Activated CD8-positive, alpha-beta memory T cell treated with anti-CD3 and anti-CD28 coated beads for 4 hours (primary cell): ENCODE measurements at places on chromosomes 5 and 9.

DNA sequence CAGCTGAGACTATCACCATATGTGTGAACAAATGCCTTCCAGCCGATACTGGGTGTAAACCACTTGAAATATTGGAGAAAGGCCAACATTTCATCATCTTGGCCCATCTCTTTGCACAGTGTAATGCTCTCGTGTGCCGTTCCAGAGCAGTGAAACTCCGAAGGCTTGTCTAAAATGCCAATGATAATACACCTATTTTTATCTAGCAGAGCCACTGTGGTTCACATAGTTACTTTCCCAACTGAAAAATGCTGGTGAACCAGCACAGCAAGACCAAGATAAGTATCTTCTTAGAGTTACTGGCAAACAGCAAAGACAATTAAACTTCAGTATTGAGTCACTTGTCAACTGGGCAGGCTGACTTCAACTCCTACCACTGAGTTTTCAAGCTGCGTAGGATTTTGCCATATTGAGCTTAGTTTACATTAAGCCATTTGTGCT is 379.9 kb upstream of the ACTBL2 start:
- DNase-seq: no peak

- no peak for DNase-seq
Observed at GRCh38 chr5:178238711-178239592, 6.3 kb upstream of the PHYKPL start.

GRCh38 chr5:41817625-41818301 is 52.5 kb downstream of the OXCT1 start:
- no peak for DNase-seq

DNA sequence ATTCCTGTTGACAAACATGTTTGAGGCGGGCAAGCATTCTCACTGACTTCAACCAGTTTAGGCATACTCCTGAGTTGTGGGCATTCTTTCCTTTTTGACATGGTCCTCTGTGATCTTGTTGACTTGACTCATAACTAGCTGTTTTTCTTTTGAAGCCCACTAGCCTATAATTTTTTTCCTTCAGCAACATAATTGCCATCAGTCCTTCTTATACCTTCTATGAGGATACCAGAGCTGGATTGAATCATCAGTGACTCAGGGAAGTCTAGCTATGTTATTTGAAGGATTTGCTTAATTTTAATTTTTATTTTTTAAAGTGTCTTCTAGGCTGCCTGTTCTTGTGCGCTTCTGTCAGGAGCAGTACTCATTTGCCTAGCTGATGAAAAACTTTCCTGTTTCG is 259.5 kb downstream of the NR3C1 start:
- DNase-seq: no peak

- no peak for DNase-seq
Observed at GRCh38 chr5:41193456-41194205, 19.7 kb downstream of the C6 start.

DNA sequence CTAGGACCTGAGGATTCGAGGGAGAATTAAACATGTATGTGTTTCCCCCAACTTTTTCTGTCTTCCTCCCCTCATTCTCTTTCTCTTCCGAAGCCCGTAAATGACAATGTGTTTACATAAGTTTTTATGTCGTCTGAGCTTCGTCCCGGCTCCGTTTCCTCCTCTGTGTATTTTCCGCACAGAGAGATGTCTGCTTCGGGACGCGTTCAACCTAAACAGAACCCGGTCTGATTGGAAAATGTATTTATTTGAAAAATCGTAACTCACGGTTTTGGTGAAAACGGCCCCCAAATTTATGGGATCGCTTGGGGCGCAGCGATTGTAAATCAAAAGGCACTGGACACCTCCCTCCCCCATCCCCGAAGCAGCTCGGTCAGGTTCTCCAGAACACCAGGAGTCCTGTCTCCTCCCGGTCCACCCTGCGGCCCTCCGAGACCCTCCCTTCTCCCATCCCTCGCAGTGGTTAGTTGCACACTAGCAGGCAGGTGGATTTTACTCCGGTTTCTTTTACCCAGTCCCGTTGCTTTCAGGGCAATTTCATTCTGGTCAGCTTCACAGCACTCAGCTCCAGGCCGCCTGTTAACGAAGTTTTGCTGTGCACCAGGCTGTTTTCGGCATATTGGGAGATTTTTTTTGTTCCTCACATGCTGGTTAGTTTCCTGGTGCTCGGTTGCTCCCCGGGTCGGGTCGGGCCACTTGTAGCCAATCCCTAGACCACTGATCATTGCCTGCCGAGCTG is 5.8 kb upstream of the HAND1 start:
- no peak for DNase-seq

DNA sequence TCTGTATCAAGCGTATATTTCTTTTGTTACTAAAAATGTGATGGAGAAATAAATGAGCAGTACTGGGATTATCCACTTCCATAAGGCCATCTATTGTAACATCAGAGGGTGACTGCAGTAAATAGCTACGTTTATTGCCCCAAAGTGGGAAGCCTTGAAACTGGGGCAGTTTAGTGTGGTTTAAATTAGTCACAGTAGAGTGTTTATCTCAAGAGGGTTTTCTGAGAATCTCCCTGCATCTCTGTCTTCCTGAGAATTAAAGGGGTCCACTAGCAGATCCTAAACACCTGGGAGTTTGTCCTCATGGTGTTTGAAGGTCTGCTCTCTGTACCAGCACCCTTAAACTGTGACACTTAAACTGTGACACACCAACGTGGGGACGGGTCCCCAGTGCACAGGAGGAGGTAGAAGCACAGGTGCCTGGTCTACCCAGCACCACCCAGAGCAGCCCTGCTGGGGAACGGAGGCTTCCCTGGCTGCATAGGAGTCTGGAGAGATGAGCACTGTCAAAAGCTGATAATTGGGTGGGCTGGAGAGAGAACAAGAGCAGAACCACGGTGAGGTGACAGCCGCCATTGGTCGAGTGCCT is 25.2 kb downstream of the PRRC2B start:
- DNase-seq: no peak

- no peak for DNase-seq
Observed at GRCh38 chr9:93346231-93347112, 105.0 kb upstream of the FAM120A start.

- DNase-seq: no peak
Observed at GRCh38 chr5:50647726-50648125, 18.7 kb upstream of the PARP8 start.

GRCh38 chr9:113738496-113738892 is 137.6 kb upstream of the ZNF618 start:
- DNase-seq: no peak

- no peak for DNase-seq
Observed at GRCh38 chr9:76203373-76203772, 190.9 kb downstream of the RFK start.

DNA sequence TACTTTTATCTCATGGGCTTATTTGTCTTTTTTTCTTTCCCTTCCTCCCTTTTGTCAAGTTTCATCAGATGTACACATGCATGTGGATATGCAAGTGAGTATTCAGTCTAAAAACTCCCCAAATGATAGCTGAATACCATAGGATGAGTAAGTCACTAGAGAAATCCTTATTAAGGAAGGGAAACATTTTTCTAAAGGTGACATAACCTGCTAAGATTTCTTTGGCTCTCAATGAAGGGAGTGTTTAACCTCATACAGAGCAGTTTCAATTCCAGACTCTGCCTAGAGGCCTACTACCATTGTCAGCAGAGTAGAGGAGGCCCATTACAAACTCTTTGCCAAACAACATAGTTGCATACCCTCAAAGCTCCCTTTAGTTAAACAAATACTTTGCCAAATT is 192.4 kb downstream of the ARHGEF28 start:
- no peak for DNase-seq

DNA sequence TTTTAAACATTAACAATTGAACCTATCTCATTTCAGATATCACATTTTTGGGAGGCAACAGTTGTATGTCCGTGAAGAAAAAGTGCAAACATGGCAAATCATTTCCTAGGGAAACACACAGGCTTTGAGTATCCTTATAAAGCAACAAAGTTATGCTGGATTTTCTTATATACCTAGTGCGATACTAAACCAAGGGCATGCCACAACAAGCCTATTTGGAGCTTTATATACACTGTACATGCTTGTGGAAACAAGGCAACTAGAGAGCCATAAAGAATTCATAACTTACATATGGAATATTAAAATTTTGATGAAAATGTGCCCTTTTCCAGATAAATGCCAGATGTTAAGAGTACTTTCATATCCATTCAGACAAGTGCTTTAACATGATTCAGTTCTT is 191.4 kb downstream of the DCP2 start:
- no peak for DNase-seq

DNA sequence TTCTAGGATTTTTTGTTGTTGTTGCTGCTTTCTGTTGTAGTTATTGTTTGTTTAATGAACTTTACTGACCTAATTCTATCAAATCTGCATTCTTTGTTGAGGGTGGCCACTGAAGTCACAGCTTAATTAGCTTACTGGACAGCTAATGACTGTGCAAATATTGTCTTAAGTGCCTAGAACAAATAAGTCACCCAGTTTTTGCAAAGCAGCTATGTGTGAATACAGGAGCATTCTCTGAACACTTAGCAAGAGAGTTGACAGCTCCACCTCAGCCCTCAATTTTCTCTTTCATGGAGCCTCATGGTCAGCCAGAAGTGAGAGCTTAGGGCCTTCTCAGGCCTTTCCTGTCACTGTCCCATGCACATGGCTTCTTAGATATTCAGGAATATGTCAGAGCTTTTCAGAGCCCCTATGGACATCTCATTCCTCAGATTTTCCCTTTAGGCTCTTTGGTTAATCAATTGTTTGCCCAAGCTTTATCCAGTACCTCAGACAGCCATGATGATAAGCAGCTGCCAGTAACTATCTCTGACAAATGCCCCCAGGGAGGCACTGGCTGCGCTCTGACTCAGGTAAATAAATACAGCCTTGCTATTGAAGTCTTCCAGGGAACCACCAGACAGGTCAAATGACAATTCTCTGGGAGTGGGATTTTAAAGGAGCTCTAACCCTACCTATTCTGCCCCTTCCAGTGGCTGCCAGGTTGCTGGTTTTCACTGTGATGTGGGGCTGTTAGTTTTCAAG is 241.4 kb upstream of the IL12B start:
- no peak for DNase-seq

- DNase-seq: no peak
Observed at GRCh38 chr5:50655810-50656205, 10.6 kb upstream of the PARP8 start.

DNA sequence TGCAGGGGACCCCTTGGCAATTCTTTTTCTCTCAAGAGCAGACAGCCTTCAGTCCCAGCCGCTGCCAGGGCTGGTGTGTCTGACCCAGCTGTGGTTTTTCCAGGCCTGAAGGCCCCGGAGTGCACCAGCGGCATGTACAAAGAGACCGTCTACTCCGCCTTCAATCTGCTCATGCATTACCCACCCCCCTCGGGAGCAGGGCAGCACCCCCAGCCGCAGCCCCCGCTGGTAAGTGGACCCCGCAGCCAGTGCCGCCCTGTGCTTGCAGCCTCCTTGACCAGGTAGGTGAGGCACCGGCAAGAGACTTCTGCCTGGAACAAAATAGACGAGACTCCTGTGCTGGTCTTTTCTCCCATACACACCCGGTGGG is 1.3 kb downstream of the TCF7 start:
- DNase-seq: no peak

DNA sequence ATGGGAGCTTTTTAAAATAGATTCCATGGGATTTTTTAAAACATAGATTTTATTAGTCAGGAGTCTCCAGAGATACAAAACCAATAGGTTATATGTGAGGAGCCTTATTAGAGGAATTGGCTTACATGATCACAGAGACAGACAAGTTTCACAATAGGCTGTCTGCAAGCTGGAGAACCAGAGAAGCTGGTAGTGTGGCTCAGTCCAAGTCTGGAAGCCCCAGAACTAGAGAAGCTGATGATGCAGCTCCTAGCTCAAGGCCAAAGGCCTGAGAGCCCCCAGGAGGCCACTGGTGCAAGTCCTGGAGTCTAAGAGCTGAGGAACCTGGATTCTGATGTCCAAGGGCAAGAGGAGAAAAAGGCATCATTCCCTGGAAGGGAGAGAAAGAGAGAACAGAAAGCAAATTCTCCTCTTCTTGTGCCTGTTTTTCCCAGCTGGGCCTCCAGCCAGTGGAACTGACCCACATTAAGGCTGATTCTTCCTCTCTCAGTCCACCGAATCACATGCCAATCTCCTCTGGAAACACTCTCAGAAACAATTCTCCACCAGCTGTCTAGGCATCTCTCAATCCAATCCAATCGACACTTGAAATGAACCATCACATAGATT is 59.3 kb downstream of the AHRR start:
- DNase-seq: no peak

GRCh38 chr9:20744036-20744630 is 60.1 kb downstream of the FOCAD start:
- no peak for DNase-seq

DNA sequence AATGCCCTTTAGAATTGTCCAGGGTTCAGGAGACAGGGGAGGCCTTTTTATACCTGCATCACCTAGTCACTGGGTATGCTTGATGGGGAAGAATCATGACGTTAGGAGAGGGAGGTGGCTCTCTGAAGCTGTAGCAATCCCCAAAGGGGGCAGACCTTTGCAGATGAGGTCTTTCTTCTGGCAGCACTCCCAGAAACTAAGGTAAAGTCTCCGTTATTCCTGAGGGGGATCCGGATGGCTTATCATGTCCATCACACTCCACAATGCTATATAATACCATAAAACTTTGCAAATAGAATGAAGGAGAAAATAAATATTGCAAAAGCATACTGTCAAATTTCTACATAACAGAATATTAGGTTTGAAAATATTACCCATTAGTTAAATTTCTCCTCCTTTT is 21.5 kb upstream of the CAST start:
- no peak for DNase-seq

- no peak for DNase-seq
Observed at GRCh38 chr5:68074633-68075032, 140.9 kb upstream of the PIK3R1 start.

GRCh38 chr5:133847301-133847700 is 121.1 kb downstream of the C5orf15 start:
- DNase-seq: no peak

DNA sequence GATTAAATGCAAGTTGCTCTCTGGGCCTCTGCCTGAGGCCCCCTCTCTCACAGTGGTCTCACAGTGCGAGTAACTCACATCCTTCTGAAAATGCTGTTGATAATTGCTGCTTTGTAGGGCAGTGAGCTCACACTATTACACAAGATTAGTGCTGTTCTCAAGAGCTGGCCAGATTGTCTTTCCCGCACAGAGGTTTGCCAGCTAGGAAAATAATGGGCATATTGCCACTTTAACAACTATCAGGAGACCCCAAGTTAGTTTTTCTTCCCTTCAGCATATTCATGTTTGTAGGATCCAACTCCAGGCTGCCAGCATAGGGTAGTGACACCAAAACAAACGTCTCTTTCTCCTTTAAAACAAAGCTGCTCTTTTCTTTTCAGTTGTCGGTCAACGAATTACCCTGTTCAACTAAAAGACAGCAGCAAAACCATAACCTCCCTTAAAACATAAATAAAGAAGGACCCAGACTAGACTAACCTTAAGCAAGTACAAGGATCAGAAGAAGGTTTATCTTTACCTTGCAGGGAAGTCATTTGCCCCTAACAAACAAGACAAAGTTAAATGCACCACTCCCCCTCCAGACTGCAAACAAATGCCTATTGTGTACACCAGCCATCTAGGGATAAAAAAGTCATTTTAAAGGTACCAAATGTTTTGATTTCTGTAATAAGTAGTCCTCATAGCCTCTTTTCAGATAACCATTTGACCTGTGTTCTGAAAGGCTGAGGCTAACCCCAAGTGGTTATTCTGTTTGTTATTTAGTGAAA is 91.4 kb downstream of the VCAN start:
- no peak for DNase-seq
